ENCODE measurements at places on chromosomes 4 and X.

- DNase-seq = no peak
These were observed 60.5 kb upstream of the PGRMC2 start for GRCh38 chr4:128347930-128348660.

DNA sequence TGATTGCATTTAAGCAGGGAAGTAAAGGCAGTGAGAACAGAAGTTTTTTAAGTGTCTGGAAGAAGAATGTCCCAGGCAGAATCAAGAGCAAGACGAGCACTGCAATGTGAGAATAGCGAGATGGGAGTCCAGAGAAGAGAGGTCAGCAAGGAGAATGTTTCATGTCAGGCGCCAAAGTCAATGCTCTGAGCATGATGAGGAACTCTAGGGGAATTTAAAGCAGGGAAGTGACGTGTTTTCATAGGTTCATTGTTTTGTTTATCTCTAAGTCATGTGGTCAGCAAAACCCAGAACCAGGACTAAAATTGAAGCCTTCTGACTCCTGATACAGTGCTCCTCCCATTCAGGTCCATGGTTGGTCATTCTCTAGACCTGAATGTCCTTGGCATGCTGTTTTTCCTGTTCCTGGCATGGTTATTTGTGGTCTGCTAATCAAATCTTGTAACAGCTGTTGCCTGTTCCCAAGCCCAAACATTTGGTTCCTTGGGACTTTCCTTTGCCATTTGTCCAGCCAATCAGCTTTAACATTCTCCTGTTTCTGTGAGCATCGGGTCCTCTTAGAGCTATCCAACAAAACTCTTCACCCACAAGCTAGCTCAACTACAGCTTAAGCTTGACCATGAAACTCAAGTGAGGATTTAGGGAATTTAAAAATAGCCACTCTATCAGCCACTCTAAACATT, 37.7 kb downstream of the PTCHD1 start:
- no peak for DNase-seq

DNA sequence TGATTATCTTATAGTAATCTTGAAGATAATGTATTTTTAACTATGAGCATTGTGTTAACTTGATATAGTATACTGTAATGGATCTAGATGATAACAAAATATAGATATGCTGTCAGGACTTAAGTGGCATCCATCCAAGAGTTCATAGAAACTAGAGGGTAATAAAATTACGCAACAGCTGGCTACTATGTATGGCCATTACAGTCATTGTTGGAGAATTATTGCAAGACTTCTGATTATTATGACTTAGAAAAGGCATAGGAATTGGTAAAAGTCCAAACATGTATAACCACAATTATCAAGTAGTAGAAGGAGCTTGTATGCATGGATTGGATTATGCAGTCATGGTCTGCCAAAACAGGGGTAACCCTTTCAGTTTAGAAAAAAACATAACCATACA, 9.5 kb downstream of the OGT start:
- no peak for DNase-seq

DNA sequence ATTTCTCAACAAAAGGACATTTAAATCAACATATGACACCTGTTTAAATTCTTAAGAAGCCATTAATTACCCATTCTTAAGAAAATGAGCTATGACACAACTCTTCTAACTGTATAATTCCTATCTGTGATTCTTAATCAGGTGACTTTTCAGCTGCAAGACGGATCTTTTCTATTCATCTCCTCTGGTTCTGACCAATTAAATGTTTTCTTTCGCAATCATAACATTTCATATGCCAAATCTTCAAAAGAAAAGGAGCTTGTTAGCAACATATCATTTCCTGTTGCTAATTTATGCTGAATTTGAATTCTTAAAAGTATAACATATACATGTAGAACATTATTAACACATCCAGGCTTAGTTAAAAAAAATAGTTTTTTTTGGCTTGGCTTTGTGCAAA, 62.5 kb downstream of the SEL1L3 start:
- DNase-seq = no peak

DNA sequence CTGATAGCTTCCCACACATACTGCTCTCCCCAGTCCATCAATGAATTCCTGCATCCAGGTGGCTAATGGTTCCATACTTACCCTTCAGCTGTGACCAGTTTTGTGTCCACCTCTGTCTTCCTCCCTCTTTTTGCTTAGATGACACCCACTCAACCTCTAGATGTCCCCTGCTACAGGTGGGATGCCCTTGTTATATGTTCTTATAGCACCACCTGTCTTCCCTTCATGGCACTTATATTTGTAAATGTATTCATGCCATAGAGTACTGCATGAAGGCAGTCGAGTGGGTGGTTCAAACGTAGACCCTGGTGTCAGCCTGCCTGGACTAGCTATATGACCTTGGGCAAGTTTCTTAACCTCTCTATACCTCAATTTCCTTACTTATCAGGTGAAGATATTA, 6.5 kb upstream of the USP46 start:
- DNase-seq = peak; percentile 26

DNA sequence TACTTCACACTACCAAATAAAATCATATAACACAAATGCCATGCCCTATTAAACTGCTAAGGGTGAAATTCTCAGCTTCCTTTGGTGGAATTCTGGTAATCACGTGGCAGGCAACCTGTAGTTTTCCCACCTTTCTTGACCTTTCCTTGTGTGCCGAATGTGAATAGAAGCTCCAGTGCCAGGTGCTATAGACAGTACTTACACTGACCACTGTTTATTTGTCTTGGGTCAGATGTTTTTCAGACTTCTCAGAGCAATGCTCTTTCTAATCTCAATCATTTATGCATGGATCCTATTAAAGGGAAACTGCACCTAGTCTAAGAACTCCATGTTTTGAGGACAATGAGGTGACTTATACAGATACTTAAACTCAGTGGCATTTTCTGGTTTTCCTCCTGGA, 296.8 kb upstream of the DIAPH2 start:
- DNase-seq = no peak

- DNase-seq = no peak
These were observed 389.7 kb upstream of the NR3C2 start for GRCh38 chr4:148831945-148832344.

DNA sequence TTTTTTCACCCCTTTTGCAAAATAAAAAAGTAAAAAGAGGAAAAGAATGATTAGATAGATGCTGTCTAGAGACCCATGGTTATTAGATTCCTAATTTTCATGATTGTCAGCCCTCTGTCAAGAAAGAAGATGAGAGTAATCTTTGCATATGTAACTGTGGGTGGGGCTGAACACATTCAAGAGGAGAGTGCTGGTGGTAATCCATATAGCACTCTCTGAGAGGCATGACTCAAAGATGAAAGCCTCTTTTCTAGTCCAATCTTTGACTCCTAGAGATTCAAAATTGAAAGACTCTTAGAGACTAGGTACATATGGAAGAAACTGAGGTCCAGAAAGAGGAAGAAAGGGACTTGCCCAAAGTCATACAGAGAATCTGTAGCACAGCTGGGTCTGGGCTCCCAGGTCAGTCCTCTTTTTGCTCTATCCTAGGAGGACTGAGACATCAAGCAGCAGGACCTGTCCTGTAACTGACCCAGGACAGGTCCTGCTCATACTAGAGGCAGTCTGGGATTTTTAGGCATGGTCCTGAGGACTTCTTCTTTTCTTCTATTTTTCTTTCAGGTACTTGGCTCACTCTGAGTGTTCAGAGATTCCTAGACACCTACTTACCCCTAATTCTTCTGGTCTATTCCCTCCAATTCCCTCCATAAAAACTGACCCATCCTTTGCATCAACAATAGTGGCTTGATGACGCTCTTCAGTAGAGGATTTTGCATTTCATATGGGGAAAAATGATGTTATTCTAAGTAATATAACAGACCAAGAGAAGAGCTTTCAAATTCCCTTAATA, 23.8 kb downstream of the VSIG4 start:
- no peak for DNase-seq

- DNase-seq = no peak
These were observed 34.3 kb downstream of the PAPSS1 start for GRCh38 chr4:107685740-107686139.

DNA sequence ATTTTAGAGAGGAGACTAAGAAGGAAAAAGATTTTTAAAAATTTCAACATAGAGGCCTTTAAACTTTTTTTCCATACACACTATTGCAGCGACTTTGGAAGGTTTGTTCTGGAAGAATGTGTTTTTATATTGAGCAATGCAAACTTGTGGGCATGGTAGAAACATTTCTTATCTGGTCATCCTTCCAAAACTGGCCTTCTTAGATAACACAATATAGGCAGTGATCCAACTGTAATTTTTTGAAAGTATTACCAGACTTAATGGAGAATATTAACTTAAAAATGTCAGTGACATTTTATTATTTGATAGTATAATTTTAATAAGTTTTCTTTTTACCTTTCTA, 25.6 kb downstream of the FHDC1 start:
- no peak for DNase-seq

GRCh38 chr4:24137671-24138601, 248.1 kb upstream of the PPARGC1A start:
- no peak for DNase-seq

GRCh38 chrX:9665113-9665512, 100.5 kb downstream of the GPR143 start:
- no peak for DNase-seq

- DNase-seq = no peak
These were observed 216.7 kb downstream of the IL13RA2 start for GRCh38 chrX:114800719-114801118.

GRCh38 chr4:97235521-97235920, 907.8 kb downstream of the STPG2 start:
- DNase-seq = no peak

GRCh38 chr4:17510582-17510981, 1.3 kb downstream of the QDPR start:
- no peak for DNase-seq

All from germinal center (tissue), 1 donor.